ENCODE measurements at places on chromosomes 2 and 18. TPM values are rescaled to one million over a fixed set of nuclear protein-coding genes. Genes with fewer than 3 reads are reported as not detected.

The AQP12B gene
- not detected for total RNA-seq

The CCDC74B gene
- 2.2 TPM for total RNA-seq

The GREB1 gene
- total RNA-seq = 0.33 TPM

The ALK gene
- total RNA-seq = not detected

The EGR4 gene
- not detected for total RNA-seq

The UPP2 gene
- total RNA-seq = not detected

The SEPTIN10 gene
- 179 TPM for total RNA-seq

The FOXI3 gene
- not detected for total RNA-seq

The RETSAT gene
- 64.2 TPM for total RNA-seq

The IL36A gene
- total RNA-seq = not detected

The IGFBP5 gene
- 6.1 TPM for total RNA-seq

The ERMN gene
- not detected for total RNA-seq

The C1QL2 gene
- total RNA-seq = not detected
